ENCODE measurements at places on chromosomes 5 and 9.

- no peak for DNase-seq
Measured at GRCh38 chr9:119086590-119086989, 282.6 kb downstream of the BRINP1 start.

GRCh38 chr9:108235609-108236008, 620.2 kb downstream of the ACTL7B start:
- DNase-seq, result no peak

- DNase-seq, result no peak
Measured at GRCh38 chr9:17761984-17762676, 183.3 kb downstream of the SH3GL2 start.

GRCh38 chr5:127652952-127653611, 4.2 kb downstream of the CTXN3 start:
- no peak for DNase-seq

DNA sequence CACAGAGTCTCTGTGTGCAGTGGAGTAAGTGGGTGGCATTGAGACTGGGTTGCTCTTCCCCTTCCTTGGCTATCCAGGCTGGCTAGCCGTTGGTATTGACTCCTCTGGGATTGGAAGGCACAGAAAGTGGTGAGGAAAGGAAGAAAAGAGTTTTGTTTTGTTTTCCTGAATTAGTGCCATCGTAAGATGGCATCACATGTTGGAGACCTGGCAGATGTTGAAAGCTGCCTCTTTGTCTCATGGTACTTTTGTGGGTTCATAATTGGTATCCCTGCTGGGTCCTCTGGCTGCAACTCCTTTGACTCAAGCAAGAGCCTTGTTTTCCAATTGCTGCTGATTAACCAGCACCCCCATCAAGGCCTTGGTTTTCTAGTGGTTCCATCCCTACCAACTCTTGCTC, 293.8 kb downstream of the PDE4D start:
- no peak for DNase-seq

DNA sequence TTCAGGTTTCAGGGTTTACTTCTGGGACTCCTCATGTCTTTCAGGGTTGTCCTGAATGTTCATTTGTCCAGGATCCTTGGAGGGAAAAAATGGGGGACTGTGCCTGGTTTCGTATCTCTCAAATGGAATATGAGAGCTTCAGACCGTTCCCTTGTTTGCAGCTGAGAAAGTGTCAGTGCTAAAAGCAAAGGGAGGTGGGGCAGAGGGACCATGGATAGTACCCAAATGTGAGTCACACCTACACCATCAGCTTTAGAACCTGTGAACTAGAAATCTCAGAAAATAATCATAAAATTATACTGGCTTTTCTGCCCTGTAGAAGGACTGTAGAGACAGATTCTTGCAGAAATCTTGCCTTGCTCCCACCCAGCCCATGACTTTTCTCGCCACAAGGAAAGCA, 84.3 kb upstream of the TAF11L2 start:
- DNase-seq, result no peak

DNA sequence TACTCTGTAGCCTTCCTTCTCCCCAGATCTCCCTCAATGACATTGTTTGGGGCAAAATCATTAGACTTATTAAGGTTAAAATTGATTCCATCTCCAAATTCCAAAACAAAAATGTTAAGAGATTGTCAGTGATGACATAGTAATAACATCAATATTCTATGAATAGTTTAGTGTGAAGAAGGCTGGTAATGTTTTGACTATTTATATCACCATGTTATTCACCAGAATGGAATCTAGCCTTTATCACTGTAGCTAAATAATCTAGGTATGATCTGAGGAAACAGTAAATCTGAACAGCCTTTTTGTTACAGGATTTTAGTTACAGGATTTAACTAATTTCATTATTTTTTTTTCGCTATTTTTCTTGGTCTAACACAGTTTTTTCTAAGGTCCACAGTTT, 929 bp upstream of the PLPP6 start:
- DNase-seq, result no peak

DNA sequence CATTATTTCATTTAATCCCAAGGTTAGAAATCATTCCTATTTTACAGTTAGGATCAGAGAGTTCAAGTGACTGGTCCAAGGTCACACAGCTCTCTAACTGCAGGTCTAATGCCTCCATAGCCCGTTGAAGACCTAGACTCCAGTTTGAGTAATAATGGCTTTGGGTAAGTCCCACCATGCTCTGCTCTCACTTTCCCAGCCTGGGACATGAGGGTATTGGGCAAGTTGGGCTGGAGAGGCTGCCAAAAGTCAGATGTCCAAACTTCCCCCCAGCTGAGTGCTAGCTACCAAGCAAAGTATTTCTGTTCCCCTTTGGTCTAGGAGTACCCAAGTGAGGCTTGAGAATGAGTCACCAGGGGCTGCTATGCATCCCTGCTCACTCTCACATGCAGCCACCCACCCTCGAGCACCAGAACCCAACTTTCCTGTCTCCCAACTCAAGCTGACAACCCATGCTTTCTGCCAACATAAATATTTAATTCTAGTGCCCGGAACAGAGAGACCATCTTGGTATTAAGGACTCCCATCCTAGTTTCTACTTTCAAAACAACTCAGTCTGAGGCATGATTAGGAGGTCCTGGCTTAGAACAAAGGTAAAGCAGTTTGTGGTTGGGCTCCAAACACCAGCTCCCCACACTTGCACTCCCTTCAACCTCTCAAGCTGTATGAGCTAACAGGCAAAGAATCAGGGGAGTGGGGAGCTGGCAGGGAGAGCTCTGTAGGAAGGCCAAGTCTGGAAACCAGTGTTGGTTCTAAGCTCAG, 236.5 kb upstream of the TRIM32 start:
- DNase-seq, result peak; percentile 40

DNA sequence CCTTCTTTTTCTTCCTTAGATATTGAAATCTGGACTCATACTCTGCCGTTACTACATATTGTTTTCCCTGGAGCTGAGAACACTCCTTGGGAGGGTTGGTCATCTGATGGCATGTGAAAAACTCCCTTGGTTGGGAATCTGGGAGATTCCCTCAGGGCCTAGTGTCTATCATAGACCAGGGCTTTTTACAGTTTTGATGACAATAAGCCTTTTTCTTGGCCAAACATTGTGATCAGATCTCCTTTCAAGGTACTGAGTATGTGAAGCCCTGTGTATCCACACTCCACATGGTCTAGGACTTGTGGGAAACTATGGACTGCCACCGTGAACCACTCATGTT, 32.9 kb downstream of the TMEM252 start:
- DNase-seq, result no peak

DNA sequence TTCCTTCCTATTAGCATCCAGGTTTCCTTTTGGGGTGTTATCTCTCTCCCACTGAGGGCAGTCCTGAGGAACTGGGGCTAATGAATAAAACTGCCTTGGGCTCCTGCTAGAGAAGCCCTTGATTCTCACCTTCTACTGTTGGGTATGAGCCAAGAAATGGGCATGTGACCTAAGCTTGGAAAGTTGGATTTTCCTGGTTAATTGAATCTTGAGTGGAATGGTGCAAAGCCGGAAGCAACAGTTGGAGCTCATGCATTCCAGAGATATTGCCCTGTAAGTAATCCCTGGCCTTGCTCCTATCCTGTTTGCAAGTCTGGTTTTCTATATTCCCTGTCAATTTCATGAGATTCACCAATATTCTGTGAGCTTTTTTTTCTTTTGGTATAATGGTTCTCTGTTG, 158.5 kb upstream of the ELL2 start:
- no peak for DNase-seq

- no peak for DNase-seq
Measured at GRCh38 chr5:152900332-152900731, 495.3 kb upstream of the NMUR2 start.

DNA sequence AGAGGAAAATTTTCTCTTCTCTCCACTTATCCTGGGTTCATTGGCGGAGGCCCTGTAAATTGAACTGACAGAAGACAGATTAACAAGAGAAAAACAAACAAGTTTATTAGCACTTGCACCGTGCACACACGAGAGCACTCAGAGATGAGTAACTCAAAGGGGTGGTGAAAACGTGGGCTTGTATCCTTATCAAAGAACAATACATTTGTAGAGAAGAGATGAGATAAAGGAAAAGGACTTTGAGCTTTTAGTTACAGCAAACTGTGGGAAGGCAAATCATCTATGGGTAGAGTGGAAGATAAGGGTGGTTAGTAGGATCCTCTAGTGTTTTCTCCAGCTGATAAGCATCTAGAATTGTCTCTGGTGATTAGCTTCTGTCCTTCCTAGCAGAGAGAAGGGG, 44.4 kb upstream of the ROR2 start:
- DNase-seq, result no peak

GRCh38 chr5:67014191-67014590, 182.4 kb downstream of the CD180 start:
- DNase-seq, result no peak

GRCh38 chr5:39494107-39494510, 69.3 kb upstream of the DAB2 start:
- DNase-seq, result no peak

GRCh38 chr5:2656206-2656605, 95.3 kb downstream of the IRX2 start:
- no peak for DNase-seq

GRCh38 chr5:139910036-139910435, 114.4 kb downstream of the PSD2 start:
- no peak for DNase-seq

- no peak for DNase-seq
Measured at GRCh38 chr9:14911046-14911445, 818 bp upstream of the FREM1 start.

GRCh38 chr5:173542964-173543363, 73.5 kb downstream of the BOD1 start:
- no peak for DNase-seq

DNA sequence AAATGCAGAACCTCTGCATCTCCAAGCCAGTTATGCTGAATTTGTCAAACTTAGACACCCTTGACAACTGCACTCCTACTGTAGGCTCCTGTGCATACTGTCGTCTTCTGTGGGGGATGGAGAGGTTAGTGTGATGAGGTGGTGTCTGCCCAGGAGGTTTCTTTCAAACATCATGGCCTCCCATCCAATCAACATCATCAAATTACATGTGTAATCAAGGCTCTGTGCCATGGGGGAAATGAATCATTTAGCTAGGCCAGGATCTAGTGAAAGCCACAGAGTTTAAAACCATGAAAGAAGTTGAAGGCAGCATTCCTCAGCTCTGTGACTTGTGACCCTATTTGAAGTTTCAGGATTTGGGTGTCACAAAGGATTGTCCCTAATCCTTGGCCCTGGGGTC, 240.6 kb downstream of the MARCHF11 start:
- DNase-seq, result no peak

DNA sequence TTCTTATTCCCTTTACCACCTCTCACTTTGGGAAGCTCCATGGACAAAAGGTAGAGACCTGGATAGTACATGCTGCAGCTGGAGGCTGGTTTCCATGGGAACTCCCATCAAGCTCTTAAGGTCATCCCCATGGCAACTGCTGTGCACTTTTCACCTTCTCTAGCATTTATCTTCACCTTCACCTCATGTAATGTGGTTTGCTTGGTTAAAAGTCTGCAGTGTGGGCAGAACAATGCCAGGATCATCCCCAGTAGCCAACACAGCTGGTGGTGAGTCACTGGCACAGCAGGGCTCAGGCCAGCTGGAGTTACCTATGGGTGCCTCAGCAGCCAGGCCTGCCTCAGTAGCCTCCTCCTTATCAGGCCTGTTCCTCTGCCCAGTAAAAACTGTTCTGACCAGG, 210.5 kb downstream of the GRIA1 start:
- DNase-seq, result no peak

- peak; percentile 55 for DNase-seq
Measured at GRCh38 chr9:90331826-90332575, 310.6 kb downstream of the DIRAS2 start.

DNA sequence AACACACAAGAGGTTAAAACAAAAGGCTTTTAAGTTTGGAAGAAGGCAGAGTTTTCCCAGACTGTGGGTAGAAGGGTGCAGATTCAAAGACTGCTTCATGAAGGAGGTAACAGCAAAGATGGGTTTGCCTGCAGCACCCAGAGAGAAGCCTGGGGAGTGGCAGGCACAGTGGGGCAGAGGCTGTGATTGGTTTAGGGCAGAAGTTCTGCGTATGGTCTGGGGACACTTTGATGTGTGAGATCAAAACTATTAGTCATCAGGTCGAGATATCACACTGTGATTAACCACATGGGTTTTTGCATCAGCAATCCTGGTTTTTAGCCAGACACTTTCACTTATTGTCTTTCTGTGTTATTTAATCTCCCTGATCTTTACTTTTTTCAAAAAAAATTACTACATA, 188.8 kb upstream of the GLRA1 start:
- no peak for DNase-seq

DNA sequence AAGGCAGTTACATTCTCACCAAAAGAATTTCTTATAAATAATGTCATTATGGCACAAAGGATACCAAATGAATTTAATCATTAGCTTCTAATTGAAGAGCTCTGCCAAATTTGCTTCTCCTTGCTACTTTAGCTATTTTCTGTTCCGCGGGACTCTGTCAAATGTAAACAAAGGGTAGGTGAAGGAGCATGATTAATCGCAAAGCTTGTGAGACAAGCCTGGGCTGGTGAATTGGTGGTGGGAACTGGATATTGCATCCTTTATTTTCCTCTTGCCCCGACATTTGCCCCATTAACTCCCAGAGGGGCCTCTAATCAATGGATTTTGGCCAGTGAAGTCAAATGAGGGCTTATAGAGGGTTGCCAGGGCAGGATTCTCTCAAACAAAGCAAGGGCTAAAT, 234.2 kb upstream of the RFX3 start:
- no peak for DNase-seq

DNA sequence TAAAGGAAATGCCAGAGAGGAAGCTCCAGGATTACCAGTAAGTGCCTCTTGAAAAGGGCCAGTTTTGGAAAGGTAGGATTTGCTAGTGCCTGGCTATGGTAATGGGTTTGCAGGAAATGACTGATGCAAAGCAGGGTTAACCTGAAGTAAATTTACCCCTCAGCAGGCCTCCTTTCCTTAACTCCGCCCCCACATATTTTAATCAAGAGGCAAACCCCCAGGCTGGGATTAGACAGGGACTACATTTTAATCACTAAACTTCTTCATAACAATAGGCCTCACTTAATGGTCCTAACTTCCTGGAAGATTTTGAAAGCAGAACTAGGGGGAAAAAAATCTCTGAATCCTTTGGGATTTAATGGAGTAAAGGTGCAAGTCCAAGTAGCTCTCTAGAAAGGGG, 10.2 kb upstream of the SLC1A3 start:
- no peak for DNase-seq

DNA sequence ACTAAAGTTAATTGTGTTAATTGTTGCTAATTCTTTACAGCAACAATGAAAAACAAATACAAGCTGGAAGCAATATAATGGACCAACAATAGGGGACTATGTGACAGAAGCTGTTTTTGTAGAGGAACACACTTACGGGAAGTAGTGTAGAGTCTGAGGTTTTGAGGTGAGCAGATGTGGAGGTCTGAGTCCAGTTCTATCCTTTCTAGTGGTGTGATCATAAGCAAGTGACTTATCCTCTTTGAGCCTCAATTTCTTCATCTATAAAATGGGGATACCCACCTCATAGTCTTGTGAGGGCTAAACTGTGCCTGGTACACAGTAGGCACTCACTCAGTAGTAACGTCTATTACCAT, 28.3 kb downstream of the ALG2 start:
- no peak for DNase-seq
